ENCODE measurements at places on chromosomes 13 and 19. TPM values are rescaled to one million over a fixed set of nuclear protein-coding genes. Genes with fewer than 3 reads are reported as not detected.
A peak's percentile ranks its signal among the peaks of the same experiment; 100 is the strongest.

Gene MAP1S
- total RNA-seq = 45.4 TPM

Gene STXBP2
- total RNA-seq = 7.2 TPM

Gene LHB
- total RNA-seq = not detected

Gene ANKLE1
- total RNA-seq = 3.0 TPM

Gene SARS2
- total RNA-seq = 7.1 TPM

Gene LHFPL6
- 73.8 TPM for total RNA-seq

Gene ZNF333
- total RNA-seq = 29.5 TPM

Gene ZNF808
- 16.7 TPM for total RNA-seq

Gene HSD17B14
- total RNA-seq = 8.9 TPM

Gene B3GNT8
- total RNA-seq = 2.3 TPM

GRCh38 chr13:89846926-89847585, 1500.4 kb upstream of the MIR17HG start:
- no peaks in the 10 kb centered on the region for H3K4me1 ChIP-seq
- DNase-seq = no peak
- no peak overlapping the region for H3K4me3 ChIP-seq
- H3K27ac ChIP-seq = no peak overlapping the region
- H3K36me3 ChIP-seq = no peaks in the 10 kb centered on the region
- no peaks in the 10 kb centered on the region for H3K27me3 ChIP-seq

- H3K4me1 ChIP-seq = no peaks in the 10 kb centered on the region
- no peak overlapping the region for H3K27ac ChIP-seq
- no peaks in the 10 kb centered on the region for H3K27me3 ChIP-seq
- DNase-seq = no peak
Measured at GRCh38 chr13:113243847-113244246, 34.4 kb downstream of the CUL4A start.

GRCh38 chr19:52398081-52398441, 412 bp downstream of the ZNF528 start:
- DNase-seq = no peak
- H3K36me3 ChIP-seq = peaks cover 64% of the 10 kb centered on the region
- H3K4me3 ChIP-seq = peak overlapping the region; percentile 73
- no peaks in the 10 kb centered on the region for H3K27me3 ChIP-seq
- H3K27ac ChIP-seq = peak overlapping the region; percentile 74

DNA sequence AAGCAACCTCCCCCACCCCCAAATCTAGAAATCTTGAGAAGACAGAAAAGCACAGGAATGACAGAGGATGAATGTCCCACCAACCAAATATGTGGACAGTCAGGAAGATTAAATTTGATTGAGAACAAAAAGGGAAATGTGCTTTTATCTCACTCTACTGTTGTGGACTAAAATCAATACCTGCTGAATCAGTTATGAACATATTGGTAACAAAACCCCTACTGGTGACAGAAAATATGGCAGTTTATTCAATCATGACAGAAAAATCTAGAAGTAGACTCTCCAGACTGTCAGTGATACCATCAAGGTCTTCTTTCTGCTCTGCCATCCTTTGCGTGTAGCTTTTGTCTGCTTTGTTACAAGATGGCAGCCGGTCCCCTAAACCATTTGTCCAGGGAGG, 35.2 kb downstream of the FAM216B start:
- no peak overlapping the region for H3K4me3 ChIP-seq
- no peaks in the 10 kb centered on the region for H3K27me3 ChIP-seq
- H3K4me1 ChIP-seq = no peaks in the 10 kb centered on the region

GRCh38 chr13:79989217-79989661, 351.7 kb downstream of the SPRY2 start:
- no peak for DNase-seq
- H3K36me3 ChIP-seq = no peaks in the 10 kb centered on the region
- no peaks in the 10 kb centered on the region for H3K27me3 ChIP-seq
- H3K27ac ChIP-seq = no peak overlapping the region
- H3K4me3 ChIP-seq = no peak overlapping the region

DNA sequence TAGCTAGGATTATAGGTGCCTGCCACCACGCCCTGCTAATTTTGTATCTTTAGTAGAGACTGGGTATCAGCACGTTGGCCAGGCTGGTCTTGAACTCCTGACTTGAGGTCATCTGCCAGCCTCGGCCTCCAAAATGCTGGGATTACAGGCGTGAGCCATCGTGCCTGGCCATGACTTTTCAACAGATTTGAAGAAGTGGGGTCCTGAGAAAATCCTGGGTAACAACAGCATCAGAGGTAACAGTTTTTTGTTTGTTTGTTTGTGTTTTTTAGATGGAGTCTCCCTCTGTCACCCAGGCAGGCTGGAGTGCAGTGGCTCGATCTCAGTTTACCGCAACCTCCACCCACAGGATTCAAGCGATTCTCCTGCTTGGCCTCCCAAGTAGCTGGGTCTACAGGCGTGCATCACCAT, 3.7 kb downstream of the JUNB start:
- peak overlapping the region; percentile 99 for H3K27ac ChIP-seq
- H3K36me3 ChIP-seq = peaks cover 6% of the 10 kb centered on the region
- DNase-seq = no peak
- no peak overlapping the region for H3K4me3 ChIP-seq
- no peaks in the 10 kb centered on the region for H3K27me3 ChIP-seq

DNA sequence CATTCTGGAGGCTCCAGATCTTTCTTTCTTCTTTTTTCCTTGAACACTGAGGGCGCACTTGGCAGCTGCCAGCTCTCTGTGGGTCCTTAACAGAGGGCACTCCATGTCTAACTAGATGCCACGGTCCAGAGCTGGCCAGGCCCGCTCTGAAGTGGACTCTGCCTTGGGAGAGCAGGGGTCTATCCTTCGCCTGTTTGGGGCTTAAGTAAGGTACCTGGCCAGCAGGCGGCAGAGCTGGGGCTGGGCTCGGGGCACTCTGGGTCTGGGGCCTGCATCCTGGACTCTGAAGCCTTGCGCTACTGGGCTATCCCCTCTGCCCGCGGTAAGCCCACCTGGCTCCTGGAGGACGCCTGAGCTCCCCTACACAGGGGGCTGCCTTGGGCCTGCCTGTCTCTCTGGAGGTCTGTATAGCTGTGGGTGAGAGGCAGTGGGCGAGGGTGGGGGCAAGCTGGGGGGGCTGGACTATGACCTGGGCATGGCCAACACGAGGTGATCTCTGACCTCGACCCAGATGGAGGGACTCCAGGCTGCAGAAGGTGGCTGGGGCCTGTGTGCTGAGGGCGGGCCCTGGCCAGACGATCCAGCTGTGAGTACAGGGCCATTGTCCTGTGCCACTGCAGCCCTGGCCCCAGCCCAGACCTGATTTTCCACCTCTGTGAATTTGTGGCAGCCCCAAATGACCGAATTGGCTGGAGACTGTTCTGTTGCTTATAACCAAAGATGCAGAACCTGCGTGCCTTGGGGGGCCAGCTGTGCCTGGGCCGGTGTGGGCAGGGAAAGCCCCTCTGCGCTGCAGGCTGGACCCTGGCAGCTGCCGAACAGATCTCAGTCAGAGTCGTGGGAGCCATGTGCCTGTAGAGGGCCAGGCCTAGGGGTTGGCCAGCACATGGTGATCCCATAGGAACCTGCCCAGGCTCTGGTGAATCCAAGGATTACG, 26.5 kb downstream of the CEBPG start:
- peaks cover 4% of the 10 kb centered on the region for H3K36me3 ChIP-seq
- no peaks in the 10 kb centered on the region for H3K27me3 ChIP-seq
- no peak overlapping the region for H3K4me3 ChIP-seq
- H3K4me1 ChIP-seq = peaks cover 30% of the 10 kb centered on the region
- no peak for DNase-seq

DNA sequence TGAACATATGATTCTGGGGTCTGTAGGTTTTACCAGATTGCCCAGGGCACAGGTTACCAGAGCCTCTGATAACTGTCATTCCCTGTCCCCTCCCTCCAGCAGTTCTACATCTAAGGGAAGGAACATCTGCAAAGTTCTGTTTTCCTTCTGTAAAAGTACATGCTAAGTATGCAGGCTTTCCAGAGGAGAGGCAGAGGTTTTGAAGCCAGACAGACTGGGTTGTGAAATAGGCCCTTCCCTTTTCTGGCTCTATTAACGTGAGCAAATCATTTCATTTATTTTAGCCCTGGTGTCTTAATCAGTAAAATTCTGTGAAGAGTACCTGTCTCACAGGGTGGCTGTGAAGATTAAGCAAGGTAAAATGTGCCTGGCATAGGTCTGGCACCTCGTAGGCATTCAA, 66.1 kb upstream of the C1QTNF9 start:
- H3K27ac ChIP-seq = no peak overlapping the region
- H3K36me3 ChIP-seq = no peaks in the 10 kb centered on the region
- H3K4me1 ChIP-seq = no peaks in the 10 kb centered on the region
- no peak for DNase-seq
- no peaks in the 10 kb centered on the region for H3K27me3 ChIP-seq

- H3K36me3 ChIP-seq = no peaks in the 10 kb centered on the region
- H3K27ac ChIP-seq = no peak overlapping the region
- H3K4me3 ChIP-seq = no peak overlapping the region
- no peaks in the 10 kb centered on the region for H3K27me3 ChIP-seq
- peaks cover 31% of the 10 kb centered on the region for H3K4me1 ChIP-seq
Measured at GRCh38 chr13:79483086-79483706, 2.2 kb downstream of the NDFIP2 start.

GRCh38 chr13:72122661-72123255, 255.8 kb upstream of the DACH1 start:
- no peaks in the 10 kb centered on the region for H3K4me1 ChIP-seq
- H3K4me3 ChIP-seq = no peak overlapping the region
- no peak overlapping the region for H3K27ac ChIP-seq
- no peaks in the 10 kb centered on the region for H3K27me3 ChIP-seq

DNA sequence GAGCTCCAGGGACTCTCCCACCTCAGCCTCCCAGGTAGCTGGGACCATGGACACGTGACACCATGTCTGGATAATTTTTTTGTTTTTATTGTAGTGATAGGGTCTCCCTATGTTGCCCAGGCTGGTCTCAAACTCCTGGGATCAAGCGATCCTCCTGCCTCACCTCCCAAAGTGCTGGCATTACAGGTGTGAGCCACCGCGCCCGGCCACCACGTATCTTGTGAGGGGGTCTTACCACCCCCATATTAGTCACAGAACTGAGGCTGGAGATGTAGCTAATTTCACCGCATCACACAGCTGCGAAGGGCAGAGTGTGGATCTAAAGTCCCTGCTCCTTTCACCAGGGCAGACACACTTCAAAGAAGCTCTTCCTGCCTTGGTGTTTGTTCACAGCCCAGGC, 211.8 kb upstream of the SOX1 start:
- no peak overlapping the region for H3K4me3 ChIP-seq
- no peaks in the 10 kb centered on the region for H3K4me1 ChIP-seq
- no peak overlapping the region for H3K27ac ChIP-seq
- no peaks in the 10 kb centered on the region for H3K27me3 ChIP-seq
- DNase-seq = peak; percentile 8

DNA sequence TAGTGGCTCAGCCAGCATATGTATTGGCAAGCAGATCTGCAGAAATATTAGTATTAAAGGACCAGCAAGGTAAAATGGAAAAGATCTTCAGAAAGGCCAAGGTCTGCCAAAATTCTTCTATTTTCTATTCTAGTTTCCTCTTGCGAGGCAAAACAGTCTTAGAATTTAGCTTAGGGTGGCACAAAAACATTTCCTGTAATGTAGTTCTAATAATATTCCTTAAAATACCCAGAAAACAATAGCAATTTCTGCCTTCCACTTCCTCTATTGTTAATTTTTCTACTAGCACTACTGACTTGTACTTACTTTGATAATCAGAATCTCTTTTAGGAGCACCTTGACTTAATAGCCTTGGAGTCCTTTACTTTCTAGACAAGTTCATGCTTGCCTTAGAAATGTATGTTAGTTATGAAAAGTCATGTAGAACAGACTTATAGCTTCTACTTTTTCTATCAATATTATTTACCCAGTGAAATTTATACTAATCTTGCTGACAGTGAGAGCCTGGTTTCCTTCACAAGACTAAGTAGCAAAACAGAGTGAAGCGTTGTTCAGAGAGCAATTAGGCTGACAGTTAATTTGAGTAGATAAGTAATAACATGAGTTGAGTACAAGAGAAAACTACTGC, 23.9 kb upstream of the LPAR6 start:
- H3K4me3 ChIP-seq = no peak overlapping the region
- no peaks in the 10 kb centered on the region for H3K27me3 ChIP-seq
- peaks cover 20% of the 10 kb centered on the region for H3K4me1 ChIP-seq
- H3K36me3 ChIP-seq = no peaks in the 10 kb centered on the region
- DNase-seq = no peak

- DNase-seq = no peak
- H3K4me3 ChIP-seq = no peak overlapping the region
- H3K27me3 ChIP-seq = no peaks in the 10 kb centered on the region
- no peaks in the 10 kb centered on the region for H3K36me3 ChIP-seq
- no peak overlapping the region for H3K27ac ChIP-seq
- H3K4me1 ChIP-seq = no peaks in the 10 kb centered on the region
Measured at GRCh38 chr13:94209117-94209516, 270.4 kb downstream of the DCT start.

DNA sequence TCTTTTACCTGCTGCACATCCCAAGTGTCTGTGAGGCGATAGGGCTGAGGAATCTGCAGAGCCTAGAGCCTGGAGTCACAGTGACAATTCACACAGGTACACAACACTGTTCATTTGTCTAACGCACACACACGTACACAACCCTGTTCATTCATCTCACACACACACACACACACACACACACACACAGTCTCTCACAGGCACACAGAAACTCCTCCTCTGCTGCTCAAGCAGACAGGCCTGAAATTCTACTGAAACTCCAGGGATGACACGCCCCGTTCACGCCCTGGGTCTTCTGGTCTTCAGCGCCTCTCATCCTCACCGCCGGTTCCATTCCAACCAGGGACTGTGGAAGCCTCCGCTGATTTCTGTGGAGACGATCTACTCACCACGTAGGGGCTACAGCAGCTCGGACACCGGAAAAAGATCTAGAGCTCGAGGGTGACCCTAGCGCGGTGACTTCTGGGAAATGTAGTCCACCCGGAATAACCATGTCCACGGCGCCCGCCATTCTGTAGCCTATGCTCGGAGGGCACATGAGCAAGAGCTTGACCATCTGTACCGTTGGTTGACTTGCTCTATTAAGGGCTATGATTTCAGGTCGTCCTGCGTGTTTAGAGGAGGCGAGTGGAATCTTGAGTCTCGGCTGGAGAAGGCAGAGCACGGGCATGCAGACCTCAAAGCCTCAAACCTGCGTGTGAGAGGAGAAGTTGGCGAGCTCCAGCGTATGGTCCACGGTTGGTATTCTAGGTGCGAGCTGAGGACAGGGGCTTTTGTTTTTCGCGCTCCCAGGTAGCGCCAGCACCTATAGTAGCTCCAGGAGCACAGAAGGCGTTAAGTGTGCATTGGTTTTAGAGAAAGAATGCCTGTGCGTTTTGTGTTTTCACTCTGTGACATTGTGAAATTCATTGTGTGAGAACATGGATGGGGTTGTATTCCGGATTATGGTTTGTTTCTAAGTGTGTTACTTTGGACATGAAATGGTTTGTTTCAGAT, 33.4 kb downstream of the ZNF45 start:
- H3K27ac ChIP-seq = no peak overlapping the region
- no peaks in the 10 kb centered on the region for H3K27me3 ChIP-seq
- peaks cover 14% of the 10 kb centered on the region for H3K4me1 ChIP-seq
- DNase-seq = peak; percentile 92
- H3K36me3 ChIP-seq = no peaks in the 10 kb centered on the region

GRCh38 chr19:35843676-35844481, 8.4 kb downstream of the NPHS1 start:
- H3K4me1 ChIP-seq = peaks cover 9% of the 10 kb centered on the region
- DNase-seq = no peak
- H3K36me3 ChIP-seq = no peaks in the 10 kb centered on the region
- H3K27ac ChIP-seq = no peak overlapping the region
- no peak overlapping the region for H3K4me3 ChIP-seq

GRCh38 chr13:95950103-95950502, 103.1 kb downstream of the UGGT2 start:
- peaks cover 14% of the 10 kb centered on the region for H3K36me3 ChIP-seq
- no peak for DNase-seq
- peaks cover 5% of the 10 kb centered on the region for H3K4me1 ChIP-seq
- H3K4me3 ChIP-seq = no peak overlapping the region
- H3K27ac ChIP-seq = no peak overlapping the region
